ENCODE measurements at places on chromosomes 5 and 9.

- DNase-seq, result no peak
Measured at GRCh38 chr5:168408561-168409305, 77.5 kb upstream of the RARS1 start.

- DNase-seq, result no peak
Measured at GRCh38 chr9:13508086-13508485, 228.6 kb upstream of the MPDZ start.

GRCh38 chr9:87763286-87763685 lies 37.4 kb downstream of the CTSL start:
- no peak for DNase-seq

DNA sequence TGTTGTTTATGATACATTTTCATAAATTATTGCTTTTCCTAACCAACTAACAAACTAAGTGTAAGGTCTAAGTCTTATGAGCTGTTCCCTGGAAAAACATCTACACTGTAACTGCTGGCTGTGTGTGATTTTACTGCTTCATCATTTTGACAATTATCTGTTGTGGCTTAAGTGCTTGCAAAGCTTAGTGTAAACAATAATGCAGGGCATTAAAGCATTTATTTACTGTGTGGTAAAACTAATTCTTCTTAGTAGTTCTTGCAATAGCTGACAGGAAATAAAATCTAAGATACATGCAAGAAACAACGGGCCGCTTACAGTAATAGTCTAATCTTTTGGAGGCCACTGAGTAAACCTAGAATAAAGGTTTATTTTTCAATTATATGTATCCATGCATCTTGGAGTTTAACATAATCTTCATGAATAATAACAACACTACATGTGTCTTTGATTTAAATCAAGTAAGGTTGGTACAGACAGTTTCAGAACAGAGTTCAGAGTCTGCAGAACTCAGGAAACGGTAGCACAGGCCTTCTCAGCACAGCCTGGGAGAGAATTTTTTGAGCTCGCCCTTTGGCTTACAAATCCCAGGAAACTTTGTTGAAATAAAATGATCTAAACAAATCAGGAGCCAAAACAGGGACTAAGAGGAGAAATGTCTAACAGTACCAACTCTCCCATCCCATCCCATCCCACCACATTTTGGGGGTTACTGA lies 473.1 kb downstream of the NR2F1-AS1 start:
- no peak for DNase-seq

GRCh38 chr9:83036043-83036442 lies 26.9 kb downstream of the RASEF start:
- DNase-seq, result no peak

- no peak for DNase-seq
Measured at GRCh38 chr5:31844622-31845345, 205.9 kb downstream of the PDZD2 start.

- DNase-seq, result no peak
Measured at GRCh38 chr5:62547945-62548630, 30.5 kb upstream of the LRRC70 start.

DNA sequence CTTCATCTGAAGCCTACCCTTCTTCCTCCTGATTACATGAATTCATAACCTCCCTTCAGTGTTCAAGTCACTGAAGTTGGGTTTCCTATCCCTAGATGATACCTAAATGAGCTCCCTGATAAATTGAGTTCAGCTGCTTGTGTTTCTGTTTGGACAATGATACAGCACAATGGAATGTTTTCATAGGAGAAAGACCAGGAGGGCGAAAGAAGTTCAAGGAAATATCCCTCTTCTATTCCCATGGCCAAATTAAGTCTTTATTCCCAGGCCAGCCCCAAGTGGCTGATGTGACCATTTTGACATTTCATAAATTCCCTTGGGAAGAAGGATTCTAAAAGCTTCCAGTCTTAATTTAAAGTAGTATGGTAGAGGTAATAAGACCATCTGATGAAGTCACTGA lies 555.8 kb upstream of the CLINT1 start:
- DNase-seq, result no peak

DNA sequence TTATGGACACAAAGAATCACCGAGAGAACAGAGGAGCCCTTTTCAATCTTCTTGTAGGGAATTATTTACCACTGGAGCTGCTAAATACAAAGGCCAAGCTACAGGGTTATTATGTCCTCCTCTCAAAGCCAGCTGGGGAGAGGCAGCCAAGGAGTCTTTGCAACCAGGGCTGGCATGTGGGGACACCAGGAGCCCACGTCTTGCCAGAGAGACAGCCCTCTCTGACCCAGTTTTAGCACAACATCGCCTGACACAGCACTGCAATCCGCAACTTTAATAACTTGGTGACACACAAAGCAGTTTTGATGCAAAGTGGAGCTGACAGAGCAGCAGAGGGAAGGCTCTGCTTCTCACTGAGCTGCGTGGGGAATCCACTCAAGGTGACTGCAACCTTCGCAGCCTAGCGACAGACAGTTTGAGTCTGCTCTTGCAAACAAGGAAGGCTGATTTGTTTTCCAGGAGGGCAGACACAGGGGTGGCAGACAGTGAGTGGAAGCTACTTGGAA lies 33.6 kb downstream of the TLR4 start:
- DNase-seq, result no peak

- DNase-seq, result no peak
Measured at GRCh38 chr5:115551415-115551814, 6.8 kb upstream of the FEM1C start.
